ENCODE measurements at places on chromosomes 3 and 15.

- no peak for DNase-seq
These were observed 155.8 kb downstream of the FAM43A start for GRCh38 chr3:194841515-194841841.

- DNase-seq = peak; percentile 10
These were observed at the start of gene SPESP1 for GRCh38 chr15:68930268-68931022. TSS of gene SPESP1 (plus strand) at chr15:68930525. CDS start at chr15:68930654, 129 bp downstream.

- DNase-seq = no peak
These were observed 48.5 kb downstream of the IQSEC1 start for GRCh38 chr3:13024765-13025065.

DNA sequence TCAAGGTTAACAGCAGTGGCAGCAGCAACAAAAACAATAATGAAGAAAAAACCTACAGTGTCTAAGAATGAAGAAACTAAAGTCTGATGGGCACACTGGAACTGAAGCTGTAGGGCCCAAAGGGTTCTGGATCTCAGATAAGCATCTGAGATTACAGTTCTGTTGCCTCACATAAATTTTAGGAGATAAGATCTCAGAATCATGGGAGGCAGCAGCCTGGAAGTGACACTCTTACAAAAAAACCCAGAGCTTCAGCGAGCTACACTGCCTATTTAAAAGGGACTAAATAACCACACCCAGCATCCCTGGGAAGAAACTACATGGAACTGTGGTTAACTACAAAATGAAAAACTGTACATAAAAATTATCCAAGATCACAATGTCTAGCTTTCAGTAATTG lies 61.2 kb downstream of the PLD1 start:
- DNase-seq = no peak

DNA sequence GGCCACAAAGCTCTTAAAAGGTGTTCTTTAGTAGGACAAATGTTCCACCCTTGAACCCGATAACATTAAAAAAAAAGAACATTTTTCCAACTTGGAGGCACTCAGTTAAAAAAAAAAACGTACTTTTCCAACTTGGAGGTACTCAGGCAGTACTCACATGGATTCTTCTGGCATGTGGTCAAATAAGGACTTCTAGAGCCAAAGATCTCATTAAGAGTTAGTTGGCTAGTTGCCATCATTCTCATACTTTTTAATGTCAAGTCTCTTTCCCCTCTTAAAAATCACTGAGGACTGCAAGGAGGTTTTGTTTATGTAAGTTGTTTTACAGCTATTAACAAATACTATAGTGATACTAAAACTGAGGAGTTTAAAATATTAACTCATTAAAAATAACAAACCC lies 101.0 kb downstream of the CADPS start:
- DNase-seq = no peak

GRCh38 chr15:88275804-88276203 lies 19.3 kb upstream of the NTRK3 start:
- no peak for DNase-seq

DNA sequence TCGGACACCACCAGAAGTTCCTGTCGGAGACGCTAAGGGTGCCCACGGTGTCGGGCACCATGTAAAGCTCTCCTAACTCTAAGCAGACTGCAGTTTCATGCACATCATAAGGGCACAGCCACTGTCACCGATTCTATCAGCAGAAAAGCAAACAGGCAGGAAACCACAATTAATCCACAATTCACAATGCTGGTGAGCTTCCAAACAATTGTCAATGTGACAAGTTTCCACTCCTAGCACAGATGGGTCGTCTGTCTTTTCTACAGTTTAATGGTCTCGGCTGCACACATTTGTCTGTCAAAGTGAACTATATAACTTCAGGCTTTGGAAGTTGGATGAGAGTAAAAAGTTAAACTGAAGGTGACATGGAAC lies 8.8 kb upstream of the OCA2 start:
- DNase-seq = no peak

GRCh38 chr15:39445931-39446330 lies 134.9 kb upstream of the THBS1 start:
- no peak for DNase-seq

GRCh38 chr15:66486887-66487286 lies 10.7 kb downstream of the SNAPC5 start:
- DNase-seq = no peak

DNA sequence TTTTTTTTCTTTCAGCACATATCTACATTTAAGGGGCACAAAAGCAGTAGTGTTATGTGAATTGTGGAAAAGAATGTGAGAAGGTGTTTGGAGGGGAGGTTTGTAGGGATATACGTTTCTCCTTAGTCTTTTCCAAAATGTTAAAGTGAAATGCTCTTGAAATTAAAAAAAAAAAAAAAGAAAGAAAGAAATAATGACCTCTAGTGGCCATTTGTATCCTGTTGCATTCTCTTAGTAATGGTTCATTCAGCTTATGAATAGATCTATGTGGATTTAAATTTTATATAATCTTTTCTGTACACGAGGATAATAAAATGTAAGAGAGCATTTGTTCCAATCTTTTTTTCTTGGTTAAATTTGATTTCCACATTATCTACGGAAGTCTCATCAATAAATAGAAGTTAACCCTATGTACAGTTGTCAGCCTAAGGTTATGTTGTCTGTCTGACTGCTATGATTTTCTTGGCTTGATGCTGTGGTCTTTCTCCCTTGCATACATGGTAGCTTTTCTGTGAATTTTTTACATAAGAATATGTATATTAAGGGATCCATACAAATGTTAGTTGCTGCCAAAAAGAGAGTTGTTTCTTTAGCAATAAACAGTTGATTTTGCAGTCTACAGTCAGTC lies 1.7 kb downstream of the P2RY13 start:
- DNase-seq = no peak

DNA sequence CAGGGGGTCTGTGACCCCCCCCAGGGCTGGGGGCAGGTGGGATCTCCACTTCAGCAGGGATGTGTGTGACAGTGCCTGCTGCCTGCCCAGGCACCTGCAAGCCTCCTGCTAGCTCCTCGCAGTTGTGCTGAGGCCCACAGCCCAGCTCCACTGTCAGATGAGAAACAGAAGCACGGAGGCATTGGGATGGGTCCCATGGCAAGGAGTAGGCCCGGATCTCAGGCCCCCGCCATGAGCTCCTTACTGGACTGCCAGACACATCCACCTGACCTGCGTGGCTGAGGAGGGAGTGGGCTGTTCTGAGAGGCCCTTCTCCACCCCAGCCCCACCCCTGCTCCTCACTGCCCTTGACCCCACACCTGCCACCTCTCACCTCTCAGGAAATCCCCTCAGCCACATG lies 18.2 kb upstream of the SKOR1 start:
- no peak for DNase-seq

- no peak for DNase-seq
These were observed 45.0 kb downstream of the SMAD3 start for GRCh38 chr15:67110361-67110781.
